Activated T-cell treated with anti-CD3 and anti-CD28 coated beads for 4 hours (primary cell): ENCODE measurements at places on chromosomes 3 and 15.
A peak's percentile ranks its signal among the peaks of the same experiment; 100 is the strongest.

DNA sequence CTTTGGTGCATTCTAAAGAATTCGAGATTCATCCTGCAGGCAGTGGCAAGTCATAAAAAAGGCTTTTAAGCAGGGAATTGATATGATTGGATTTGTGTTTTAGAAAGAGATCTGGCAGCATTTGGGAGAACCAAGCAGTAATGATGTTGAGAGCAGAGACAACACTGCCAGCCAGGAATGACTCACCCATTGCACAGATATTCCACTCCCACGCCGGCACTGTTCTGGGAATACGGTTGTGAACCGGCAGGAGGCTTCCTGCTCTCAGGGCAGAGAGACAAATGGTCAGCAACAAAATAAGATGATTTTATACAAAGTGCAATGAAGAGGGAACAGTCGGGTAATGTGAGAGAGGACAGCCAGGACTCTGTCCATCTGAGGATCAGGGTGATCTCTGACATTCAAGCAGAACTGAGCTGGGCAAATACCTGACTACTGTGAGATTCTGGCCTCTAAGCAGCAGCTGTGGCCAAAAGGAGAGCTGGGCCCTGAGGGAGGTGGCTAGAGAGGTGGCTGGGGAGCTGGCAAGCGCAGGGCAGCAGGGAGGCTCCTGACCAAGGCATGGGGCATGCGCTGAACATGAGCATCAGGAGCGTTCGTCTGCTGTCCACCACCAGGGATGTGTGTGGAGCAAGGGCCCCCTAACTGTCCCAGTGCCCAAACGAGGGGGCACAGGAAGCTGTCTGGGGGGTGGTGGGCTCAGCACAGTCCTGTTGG, 56.1 kb upstream of the PLXNA1 start:
- DNase-seq, result no peak

GRCh38 chr3:46276497-46277099, 34.3 kb downstream of the CCR3 start:
- DNase-seq, result peak; percentile 66

GRCh38 chr15:100941536-100941935, 22.4 kb downstream of the LRRK1 start:
- no peak for DNase-seq

DNA sequence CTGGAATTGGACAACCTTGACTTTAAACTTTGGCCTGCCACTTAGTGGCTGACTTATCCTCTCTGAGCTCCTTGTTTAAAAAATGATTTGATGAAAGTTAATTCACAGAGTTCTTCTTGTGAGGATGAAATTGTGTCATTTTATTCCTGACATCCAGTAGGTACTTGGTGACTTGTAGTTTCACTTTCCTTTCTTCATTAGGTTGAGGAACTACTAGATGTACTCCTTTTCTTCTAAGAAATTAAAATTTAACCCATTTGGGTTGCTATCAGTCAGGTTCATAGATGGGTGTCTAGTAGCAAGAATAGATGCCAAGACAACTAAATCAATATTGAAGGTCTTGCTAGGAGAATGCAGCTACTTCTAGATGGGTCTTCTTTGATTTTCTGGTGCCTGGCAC, 5.2 kb downstream of the NR1D2 start:
- DNase-seq, result no peak
